Activated T-cell treated with anti-CD3 and anti-CD28 coated beads for 1 hour (primary cell): ENCODE measurements at places on chromosomes 7 and 10.
A peak's percentile ranks its signal among the peaks of the same experiment; 100 is the strongest.

- DNase-seq, result no peak
Observed at GRCh38 chr7:12805518-12805928, 118.1 kb downstream of the ARL4A start.

GRCh38 chr10:126301701-126302475, 86.4 kb downstream of the ADAM12 start:
- DNase-seq, result no peak

DNA sequence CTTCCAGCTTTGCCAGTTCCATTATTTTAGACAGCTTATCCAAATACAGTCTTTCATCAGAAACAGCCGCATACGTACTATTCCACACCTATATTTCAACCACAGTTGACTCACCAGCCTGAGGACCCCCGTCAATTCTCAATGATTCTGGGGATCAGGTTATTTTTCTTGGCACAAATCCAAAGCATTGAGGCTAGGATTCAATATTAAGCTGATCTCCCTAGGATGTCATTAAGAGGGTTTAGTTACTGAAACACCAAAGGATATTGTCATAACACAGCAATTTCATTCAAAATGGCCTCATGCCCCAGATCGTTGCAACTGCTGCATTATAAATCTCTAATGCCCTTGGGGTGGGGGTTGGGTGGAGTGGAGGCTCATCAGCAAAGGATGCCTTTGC, 214.6 kb downstream of the PTEN start:
- DNase-seq, result no peak

DNA sequence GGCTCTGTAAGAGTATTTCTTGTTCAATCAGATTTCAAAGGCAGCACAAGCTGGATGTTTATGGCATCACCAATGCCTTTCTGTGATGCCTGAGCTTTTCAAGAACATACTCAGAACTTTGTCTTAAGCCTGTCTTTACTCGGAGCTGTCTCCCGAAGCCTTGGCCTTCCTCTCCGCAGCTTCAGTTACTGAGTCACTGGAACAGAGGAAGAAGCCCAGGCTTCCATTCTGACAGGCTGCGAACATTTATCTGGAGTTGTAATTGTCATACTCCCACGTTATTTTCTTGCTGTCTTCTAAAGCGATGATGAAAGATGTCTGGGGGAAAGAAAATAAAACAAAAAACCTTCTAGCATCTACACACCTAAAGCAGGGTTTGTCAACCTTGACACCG, 43.9 kb downstream of the GRK5 start:
- no peak for DNase-seq

DNA sequence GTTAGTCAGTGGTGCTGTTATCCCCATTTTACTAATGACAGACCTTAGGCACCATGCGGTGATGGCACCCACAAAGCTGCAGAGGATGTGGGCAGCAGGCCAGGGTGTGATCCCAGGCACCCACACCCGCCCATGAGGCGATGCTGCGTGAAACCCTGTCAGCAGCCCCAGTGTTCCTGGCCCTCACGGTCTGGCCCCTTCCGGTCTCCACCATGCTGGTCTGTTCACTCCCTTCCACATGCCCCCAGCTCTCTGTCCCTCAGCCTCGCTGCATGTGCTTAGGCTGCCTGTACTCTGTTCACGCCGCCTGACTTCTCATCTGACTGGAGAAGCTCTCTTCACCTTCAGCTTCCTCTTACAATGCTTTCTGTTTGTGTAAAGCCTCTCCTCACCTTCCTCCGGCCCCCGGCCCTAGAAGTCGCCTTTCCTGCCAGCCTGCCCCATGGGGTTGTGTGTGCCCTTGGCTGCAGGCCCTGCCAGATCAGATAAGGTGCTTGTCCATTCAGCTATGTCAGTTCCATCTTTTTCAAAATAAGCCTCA, 17.6 kb upstream of the ORAI2 start:
- peak; percentile 36 for DNase-seq
